ENCODE measurements at places on chromosomes 12 and 14.

GRCh38 chr12:49643961-49644619, 20.7 kb downstream of the PRPF40B start:
- DNase-seq: no peak

GRCh38 chr14:29607169-29607568, 320.5 kb downstream of the PRKD1 start:
- DNase-seq: no peak

- DNase-seq: no peak
These were observed 62.5 kb upstream of the PYGL start for GRCh38 chr14:51006781-51007211.

DNA sequence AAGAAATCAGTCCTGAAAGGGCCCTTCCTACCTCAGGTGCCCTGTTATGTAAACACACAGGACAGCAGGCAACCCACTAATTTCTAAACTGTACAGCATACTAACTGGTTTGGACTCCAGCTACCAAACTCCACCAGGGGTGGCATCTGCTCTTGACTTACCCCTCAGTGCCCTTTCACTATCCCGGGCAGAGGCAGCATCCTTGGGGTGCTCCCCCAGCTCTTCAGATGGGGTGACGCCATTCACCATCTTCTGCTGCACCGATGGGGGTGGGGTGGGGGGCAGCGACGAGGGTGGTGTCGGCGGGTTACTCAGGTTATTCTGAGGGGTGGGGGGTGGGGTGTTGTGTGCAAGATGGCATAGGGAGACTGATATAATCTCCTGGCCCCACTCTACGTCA, 11.5 kb upstream of the PRKAG1 start:
- DNase-seq: no peak

- DNase-seq: no peak
These were observed 9.3 kb upstream of the ATF7IP start for GRCh38 chr12:14356147-14356546.

DNA sequence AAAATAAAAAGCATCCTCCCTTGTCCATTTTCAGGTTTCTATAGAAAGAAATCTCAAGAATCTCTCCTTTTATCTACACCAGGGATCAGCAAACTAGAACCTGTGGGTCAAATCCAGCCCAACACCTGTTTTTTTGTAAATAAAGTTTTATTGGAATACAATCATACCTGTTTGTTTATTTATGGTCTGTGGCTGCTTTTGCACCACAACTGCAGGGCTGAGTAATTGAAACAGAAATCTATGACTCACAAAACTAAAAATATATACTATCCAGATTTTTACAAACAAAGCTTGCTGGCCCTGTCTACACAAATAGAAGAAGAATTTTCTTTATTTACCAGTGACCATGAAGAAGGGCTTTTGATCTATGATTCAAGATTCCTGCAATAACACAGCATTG, 95.1 kb upstream of the COCH start:
- DNase-seq: no peak

DNA sequence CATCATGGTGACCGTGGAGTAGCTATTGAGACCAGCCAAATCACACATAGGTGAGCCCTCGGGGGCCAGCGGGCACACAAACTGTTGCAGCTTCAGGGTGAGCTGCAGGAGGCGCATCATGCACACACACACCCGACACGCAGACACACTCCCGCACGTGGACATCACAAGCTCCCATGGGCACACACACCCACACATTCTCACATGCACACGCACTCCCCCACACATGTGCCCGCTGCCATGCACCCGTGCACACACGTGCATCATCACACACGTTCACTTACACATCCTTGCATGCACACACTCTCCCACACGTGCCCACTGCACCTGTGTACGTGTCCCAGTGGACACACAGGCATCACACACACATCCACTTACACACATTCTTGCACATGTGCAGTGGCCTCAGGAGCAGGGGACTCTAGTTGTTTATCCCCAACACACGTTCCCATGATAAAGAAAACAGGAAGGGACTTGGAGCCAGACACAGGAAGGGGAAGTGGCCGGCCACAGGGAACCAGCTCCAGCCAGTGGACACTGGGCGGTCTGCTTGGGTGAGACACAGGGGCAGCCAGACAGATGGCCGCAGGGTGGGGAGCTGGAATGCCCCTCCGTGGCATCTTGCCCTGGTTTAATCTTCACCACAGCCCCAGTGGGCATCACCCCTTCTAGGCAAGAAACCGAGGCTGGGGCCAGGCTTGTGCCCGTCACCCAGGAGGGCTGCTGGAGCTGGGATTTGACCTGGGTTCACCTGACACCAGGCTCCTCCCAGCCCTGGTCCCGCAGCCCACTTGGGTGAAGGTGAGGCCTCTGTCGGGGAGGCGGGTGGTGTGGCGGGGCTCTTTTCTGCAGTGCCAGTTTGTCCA, 49.7 kb downstream of the CYP46A1 start:
- DNase-seq: no peak

- no peak for DNase-seq
These were observed 7.8 kb downstream of the AKT1 start for GRCh38 chr14:104787736-104788135.

- DNase-seq: peak; percentile 48
These were observed 14.0 kb upstream of the RACGAP1 start for GRCh38 chr12:50039151-50039835.
